ENCODE measurements at places on chromosomes 12 and 14. TPM values are rescaled to one million over a fixed set of nuclear protein-coding genes. Genes with fewer than 3 reads are reported as not detected.

The ACVRL1 gene
- total RNA-seq: 0.36 TPM

The SIX6 gene
- total RNA-seq: not detected

The NDRG2 gene
- 1.6 TPM for total RNA-seq

The TAS2R42 gene
- not detected for total RNA-seq

The IFT43 gene
- total RNA-seq: 20.0 TPM

The FERMT2 gene
- total RNA-seq: 33.3 TPM

The ACOT6 gene
- total RNA-seq: not detected

The GPR162 gene
- total RNA-seq: 1.3 TPM

The CISTR gene
- not detected for total RNA-seq

The CAPZA3 gene
- total RNA-seq: not detected

GRCh38 chr14:101251812-101252442, 309.4 kb upstream of the DIO3 start:
- no peaks in the 10 kb centered on the region for H3K27me3 ChIP-seq
- DNase-seq: no peak
- H3K27ac ChIP-seq: no peak overlapping the region
- no peak overlapping the region for H3K4me3 ChIP-seq
- no peaks in the 10 kb centered on the region for H3K4me1 ChIP-seq

- DNase-seq: no peak
- peak overlapping the region; percentile 99 for H3K27ac ChIP-seq
- H3K4me3 ChIP-seq: no peak overlapping the region
- no peaks in the 10 kb centered on the region for H3K27me3 ChIP-seq
Measured at GRCh38 chr12:75954041-75954440, 77.5 kb downstream of the PHLDA1 start.

DNA sequence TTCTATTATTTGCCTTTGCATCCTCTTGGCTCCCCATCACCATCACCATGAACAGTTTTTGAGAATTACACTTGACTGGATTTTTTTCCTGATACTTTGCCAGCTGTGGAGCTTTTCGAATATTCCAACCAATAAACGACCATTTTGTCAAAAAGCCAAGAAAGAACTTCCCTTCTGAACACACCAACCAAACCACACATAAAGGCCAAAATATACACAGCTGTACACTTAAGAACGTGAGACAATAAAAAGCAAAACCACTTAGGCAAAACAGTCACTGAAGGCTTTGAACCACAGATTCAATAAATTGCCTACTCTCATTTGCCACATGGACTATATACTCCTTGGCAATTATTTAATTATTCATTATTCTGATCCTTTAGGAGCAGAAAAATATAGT, 1.1 kb downstream of the C14orf93 start:
- no peaks in the 10 kb centered on the region for H3K36me3 ChIP-seq
- H3K4me1 ChIP-seq: peaks cover 22% of the 10 kb centered on the region
- peak overlapping the region; percentile 99 for H3K27ac ChIP-seq

DNA sequence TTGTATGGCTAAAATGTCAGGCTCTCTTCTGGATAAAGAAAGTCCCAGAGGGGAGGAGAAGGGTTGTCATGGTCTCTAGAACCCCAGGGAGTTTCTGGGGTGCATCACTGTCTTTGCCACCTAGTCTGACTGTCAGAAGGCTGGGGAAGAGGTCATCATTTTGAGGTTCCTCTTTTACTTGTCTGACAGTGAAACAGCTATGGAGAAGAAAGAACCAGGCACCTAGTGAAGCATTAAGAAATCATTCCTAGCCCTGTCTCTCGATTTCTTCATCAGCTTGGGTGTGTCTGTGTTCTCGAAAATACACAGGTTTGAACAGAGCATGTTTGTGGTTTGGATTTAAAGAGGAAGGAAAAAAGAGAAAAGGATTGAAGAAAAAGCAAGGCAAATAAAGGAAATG, 158.7 kb upstream of the LRIG3 start:
- no peaks in the 10 kb centered on the region for H3K27me3 ChIP-seq
- no peak overlapping the region for H3K4me3 ChIP-seq
- H3K27ac ChIP-seq: no peak overlapping the region
- no peaks in the 10 kb centered on the region for H3K4me1 ChIP-seq

DNA sequence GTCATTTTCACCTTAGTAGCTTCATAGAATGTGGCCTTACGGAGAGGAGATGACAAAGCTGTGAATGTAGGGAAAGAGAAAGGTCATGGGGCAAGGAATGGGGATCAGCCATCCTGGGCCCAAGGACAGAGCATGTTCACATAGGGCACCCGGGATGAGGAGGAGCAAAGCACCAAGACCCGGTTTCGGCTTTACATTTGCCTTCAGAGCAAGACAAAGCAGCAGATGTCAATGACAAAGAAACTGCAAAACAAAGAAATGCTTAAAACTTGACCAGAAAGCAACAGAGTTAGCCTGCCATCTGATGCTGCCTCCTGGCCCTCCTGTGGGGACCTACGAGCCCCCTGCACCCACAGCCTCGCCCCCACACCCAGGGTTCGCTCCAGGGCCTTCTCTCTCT, 249.2 kb downstream of the SLC41A2 start:
- H3K36me3 ChIP-seq: no peaks in the 10 kb centered on the region
- H3K27ac ChIP-seq: no peak overlapping the region
- no peak overlapping the region for H3K4me3 ChIP-seq
- H3K4me1 ChIP-seq: no peaks in the 10 kb centered on the region
- DNase-seq: no peak
- no peaks in the 10 kb centered on the region for H3K27me3 ChIP-seq

DNA sequence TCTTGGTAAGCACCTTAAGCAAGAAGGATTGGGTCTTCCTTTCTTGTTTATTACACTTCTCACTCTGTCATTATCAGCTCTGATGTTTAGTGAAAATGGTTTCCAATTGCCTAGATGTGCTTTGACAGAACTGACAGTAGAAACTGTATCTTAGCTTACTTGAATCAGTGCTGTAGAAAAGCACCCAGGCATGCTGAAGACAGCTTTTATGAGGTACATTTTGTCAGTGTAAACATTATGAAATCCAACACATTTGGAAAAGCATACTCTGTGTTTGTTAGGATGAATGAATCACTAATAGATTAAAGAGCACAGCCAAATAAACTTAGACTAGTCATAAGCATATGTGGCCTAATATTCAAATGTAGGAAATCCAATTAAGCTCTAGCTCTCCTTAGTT, 290.2 kb upstream of the NPAS3 start:
- no peak for DNase-seq
- no peak overlapping the region for H3K27ac ChIP-seq
- no peaks in the 10 kb centered on the region for H3K36me3 ChIP-seq
- H3K4me1 ChIP-seq: no peaks in the 10 kb centered on the region
- no peaks in the 10 kb centered on the region for H3K27me3 ChIP-seq

GRCh38 chr12:57549203-57549908, 488 bp upstream of the KIF5A start:
- DNase-seq: no peak
- H3K27me3 ChIP-seq: no peaks in the 10 kb centered on the region
- H3K36me3 ChIP-seq: peaks cover 4% of the 10 kb centered on the region
- no peak overlapping the region for H3K27ac ChIP-seq

- no peak overlapping the region for H3K27ac ChIP-seq
- no peak overlapping the region for H3K4me3 ChIP-seq
- H3K36me3 ChIP-seq: no peaks in the 10 kb centered on the region
- H3K4me1 ChIP-seq: no peaks in the 10 kb centered on the region
Measured at GRCh38 chr12:97493731-97494130, 31.1 kb downstream of the RMST start.

DNA sequence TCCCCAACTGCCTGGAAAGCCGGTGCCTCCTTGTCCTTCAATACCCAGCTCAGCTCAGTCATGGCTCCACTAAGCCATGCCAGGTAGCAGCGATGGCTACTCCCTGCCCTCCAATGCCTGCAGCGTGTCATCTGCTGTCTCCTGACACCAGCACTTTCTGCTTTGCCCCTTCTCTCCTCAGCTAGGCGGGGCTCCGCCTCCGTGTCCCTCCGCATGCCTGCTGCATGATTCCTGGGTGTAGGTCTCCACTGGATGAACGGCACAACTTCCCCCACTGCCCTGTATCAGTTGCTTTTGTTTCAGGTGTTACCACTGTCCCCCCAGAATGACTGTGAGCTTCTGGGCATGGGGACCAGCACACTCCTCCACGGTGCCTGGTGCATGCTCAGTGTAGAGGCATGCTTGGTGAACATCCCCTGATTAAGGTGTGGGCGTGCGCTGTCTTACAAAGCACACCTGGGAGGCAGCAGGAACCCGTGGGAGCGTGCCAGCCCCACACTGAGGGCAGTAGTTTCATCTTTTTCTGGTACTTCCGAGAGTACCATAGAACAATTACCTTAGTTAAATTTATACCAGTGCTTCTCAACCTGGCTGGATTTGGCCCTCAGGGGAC, 179.4 kb upstream of the PRMT8 start:
- DNase-seq: no peak
- H3K4me1 ChIP-seq: no peaks in the 10 kb centered on the region
- H3K27ac ChIP-seq: no peak overlapping the region
- H3K4me3 ChIP-seq: no peak overlapping the region
- no peaks in the 10 kb centered on the region for H3K27me3 ChIP-seq
- no peaks in the 10 kb centered on the region for H3K36me3 ChIP-seq

DNA sequence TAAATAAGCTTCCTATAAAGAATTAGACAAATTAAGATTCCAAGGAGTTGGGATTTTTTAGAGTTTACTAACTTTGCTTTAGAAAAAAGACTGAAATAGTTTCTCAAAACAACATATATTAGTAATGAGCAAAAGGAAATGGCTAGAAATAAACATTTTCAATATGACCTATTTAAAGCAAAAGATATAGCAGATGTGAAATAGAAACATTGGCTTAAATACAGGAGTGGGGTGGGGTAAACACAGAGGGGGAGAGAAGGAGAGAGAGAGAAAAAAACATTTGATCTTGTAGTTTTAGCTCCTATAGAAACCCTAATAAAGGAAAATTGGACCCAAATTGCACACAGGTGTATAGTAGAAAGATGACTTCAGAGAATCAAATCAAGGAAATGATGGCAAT, 794.5 kb downstream of the MED13L start:
- no peak for DNase-seq
- no peak overlapping the region for H3K4me3 ChIP-seq
- H3K27me3 ChIP-seq: no peaks in the 10 kb centered on the region

- H3K4me3 ChIP-seq: no peak overlapping the region
- DNase-seq: no peak
- no peaks in the 10 kb centered on the region for H3K27me3 ChIP-seq
- 0 out of 2 replicates have a peak, but pooled peaks cover 2% of the 10 kb centered on the region for H3K4me1 ChIP-seq
Measured at GRCh38 chr14:101223561-101224162, 320.1 kb upstream of the RTL1 start.

DNA sequence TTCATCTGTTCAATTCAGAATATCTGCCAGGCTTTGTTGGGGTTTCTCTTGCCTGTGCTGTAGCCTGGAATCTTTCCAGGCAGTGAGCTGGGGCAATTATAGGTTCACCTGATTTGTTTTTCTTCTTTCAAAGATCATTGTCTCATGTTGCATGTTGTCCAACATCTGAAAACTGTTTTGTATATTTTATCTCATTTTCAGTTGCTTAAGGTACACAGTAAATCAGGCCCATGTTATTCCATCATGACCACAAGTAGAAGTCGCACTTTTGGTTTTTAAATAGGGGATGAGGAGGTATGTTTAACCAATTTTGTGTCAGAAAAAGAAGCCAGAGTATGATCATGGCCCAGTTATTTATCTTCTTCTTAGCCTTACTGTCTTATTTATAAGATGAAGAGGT, 24.9 kb upstream of the FUT8 start:
- H3K27ac ChIP-seq: no peak overlapping the region
- DNase-seq: no peak

DNA sequence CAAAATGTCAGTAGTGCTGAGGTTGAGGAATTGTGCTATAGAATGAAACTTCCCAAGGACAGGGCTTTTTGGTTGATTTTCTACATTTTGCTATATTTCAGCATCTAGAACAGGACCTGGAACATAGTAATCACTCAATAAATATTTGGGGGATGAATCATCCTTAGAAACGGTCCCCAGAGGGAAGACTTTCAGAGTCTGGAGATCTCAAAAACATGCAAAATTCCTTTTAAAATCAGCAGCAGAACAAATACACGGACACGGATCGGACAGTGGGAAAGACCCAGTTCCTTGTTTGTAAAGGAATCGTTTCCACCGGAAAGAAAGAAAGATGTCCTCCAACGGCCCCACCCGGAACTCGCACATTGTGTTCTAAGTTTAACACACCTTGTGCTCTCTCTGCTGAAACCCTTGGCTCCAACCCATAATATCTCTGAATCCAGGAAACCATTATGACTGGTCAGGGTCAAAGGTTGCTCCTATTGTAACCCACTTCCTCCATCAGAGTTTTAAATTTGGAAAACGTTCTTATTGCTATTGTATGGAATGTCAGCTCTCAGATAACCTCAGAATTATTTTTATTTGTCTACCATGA, 617.2 kb downstream of the MED13L start:
- H3K36me3 ChIP-seq: no peaks in the 10 kb centered on the region
- no peaks in the 10 kb centered on the region for H3K4me1 ChIP-seq
- no peak overlapping the region for H3K4me3 ChIP-seq
- no peak overlapping the region for H3K27ac ChIP-seq
- no peak for DNase-seq

DNA sequence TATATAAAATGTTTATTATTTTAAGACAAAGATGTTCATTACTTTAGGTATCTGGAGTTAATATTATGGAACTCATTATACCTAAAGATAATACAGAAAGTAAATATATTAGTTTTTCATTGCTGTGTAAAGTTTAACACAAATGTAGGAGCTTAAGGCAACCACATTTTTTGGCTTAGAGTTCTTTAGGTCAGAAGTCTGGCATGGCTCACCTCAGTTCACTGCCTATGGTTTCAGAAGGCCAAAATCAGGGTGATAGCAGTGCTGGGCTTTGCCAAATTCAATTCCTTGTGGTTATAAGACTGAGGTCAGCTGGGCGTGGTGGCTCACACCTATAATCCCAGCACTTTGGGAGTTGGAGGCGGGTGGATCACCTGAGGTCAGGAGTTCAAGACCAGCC, 35.5 kb upstream of the PRPF39 start:
- H3K27me3 ChIP-seq: no peaks in the 10 kb centered on the region
- no peaks in the 10 kb centered on the region for H3K4me1 ChIP-seq
- H3K4me3 ChIP-seq: no peak overlapping the region
- no peak for DNase-seq
- H3K27ac ChIP-seq: no peak overlapping the region

DNA sequence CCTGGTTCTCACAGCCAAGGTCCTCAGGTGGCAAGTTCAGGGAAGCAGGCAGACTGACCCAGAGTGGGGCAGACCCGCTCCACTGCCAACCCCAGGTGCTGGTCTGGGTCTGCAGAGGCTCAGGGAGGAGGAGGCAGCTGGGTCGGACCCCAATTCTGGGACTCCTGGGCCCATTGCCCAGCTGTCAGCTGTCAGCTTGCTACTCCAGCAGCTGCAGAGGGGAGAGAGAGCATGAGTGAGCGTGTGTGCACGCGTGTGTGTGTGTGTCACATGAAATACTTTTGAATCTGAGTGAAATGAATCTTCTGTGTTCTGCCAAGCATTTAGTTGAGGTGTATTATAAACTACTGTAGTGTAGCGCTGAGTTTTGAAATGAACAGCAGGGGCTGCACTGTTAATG, 30.8 kb downstream of the XRCC3 start:
- H3K27ac ChIP-seq: no peak overlapping the region
- peaks cover 9% of the 10 kb centered on the region for H3K36me3 ChIP-seq
- no peak overlapping the region for H3K4me3 ChIP-seq

GRCh38 chr14:90816681-90817436, 629 bp upstream of the TTC7B start:
- no peak for DNase-seq
- H3K27ac ChIP-seq: no peak overlapping the region
- no peaks in the 10 kb centered on the region for H3K4me1 ChIP-seq
- no peak overlapping the region for H3K4me3 ChIP-seq

All from Panc1 (cell line).